ENCODE measurements at places on chromosomes 4 and X.
A peak's percentile ranks its signal among the peaks of the same experiment; 100 is the strongest.

- DNase-seq = no peak
Measured at GRCh38 chr4:125322366-125322730, 7.6 kb downstream of the FAT4 start.

DNA sequence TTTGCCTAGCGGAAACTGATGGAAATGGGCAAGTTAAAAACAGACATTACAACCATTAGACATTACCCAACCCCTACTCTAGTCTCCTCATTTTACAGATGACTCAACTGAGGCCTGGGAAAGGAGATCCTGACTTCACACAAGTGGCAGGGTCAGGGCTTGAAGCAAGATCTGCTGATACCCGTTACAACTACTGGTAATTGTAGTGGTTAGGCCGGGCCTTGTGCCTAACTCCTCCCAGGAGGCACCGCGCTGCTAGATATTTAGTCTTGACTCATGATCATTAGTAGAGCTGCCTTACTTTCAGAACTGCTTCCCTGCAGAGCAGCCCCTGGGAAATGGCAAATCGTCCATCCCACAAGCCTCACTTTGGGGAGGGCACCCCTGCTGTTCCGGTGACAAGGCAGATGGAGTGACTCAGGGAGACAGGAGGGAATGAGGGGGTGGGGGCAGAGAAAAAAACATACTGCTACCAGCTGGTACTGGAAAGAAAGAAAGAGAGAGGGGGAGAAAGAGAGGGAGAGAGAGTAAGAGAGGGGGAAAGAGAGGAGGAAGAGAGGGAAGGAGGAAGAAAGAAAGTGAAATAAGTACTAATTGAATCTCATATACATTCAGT lies 12.2 kb downstream of the ARHGEF6 start:
- DNase-seq = no peak

- no peak for DNase-seq
Measured at GRCh38 chrX:24014388-24015018, 12.5 kb downstream of the KLHL15 start.

GRCh38 chr4:39719804-39720580 lies 22.1 kb downstream of the UBE2K start:
- no peak for DNase-seq

- no peak for DNase-seq
Measured at GRCh38 chrX:133444952-133445831, 29.9 kb upstream of the GPC4 start.

- DNase-seq = peak; percentile 85
Measured at GRCh38 chr4:65669111-65670019, 924 bp downstream of the EPHA5 start.

- DNase-seq = no peak
Measured at GRCh38 chr4:153152501-153153338, 51.5 kb upstream of the TRIM2 start.
